GOT3 (cell line): ENCODE measurements at places on chromosomes 12 and 14.

GRCh38 chr12:11774821-11775220 lies 125.3 kb downstream of the ETV6 start:
- no peak for DNase-seq

- no peak for DNase-seq
Observed at GRCh38 chr14:62894736-62895135, 150.5 kb downstream of the KCNH5 start.

DNA sequence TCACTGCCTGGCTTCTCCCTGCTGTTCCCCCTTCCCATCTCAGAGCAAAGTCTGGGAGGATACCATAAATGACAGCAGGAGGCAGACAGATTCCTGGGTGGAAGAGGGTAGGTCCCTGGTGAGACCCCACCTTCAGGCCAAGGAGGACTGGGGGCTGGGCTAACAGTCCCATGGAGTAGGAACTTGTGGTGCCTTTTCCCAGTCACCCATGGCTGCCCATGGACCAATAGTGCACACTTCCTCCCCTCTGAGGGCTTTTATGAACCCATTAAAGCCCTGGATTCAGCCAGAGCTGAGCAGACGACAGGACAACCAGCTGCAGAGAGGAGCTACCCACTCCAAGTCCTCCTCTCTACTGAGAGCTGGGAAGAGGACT lies 36.6 kb upstream of the OR5AU1 start:
- no peak for DNase-seq

DNA sequence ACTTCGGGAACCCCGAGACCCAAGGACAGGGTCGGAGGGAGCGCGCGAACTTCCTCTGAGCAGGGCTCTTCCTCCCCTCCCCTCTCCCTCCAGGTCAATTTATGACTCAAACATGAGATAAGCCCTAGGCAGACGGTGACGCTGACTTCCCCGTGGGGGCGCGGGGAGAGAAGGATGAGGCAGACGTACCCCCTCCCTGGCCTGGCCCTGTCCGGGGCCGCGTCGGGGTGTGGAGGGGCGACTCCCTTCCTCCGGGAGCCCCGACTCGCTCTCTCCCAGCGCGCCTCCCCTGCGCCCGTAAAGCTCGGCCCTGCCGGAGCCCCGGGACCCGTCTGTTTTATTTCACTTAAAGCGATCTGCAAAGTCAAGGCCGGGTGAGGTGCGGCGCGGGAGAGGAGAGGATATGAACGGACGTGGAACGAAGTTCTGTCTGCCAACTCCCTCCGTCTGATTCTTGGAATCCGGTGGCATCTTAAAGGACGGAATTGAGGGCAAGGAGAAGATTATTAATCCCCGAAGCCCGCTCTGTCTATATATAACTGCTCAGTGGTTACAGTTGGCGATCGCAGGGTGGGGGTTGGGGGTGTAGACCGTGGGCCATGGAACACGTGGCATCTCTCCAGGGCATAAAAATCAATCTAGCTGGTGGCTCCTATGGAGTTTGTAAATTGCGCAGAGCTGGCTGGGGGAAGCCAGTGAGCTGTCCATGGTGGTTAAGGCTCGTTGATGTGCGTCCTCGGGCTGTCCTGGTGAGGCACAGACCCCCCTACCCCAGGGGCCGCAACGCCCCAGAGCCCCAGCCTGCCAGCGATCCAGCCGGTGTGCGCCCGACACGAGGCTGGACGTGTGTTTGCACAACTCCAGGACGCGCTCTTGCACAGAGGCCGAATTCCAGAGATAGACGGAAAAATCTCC lies 2.9 kb upstream of the PTHLH start:
- DNase-seq = no peak

- DNase-seq = no peak
Observed at GRCh38 chr12:27967551-27968054, 4.9 kb downstream of the PTHLH start.

- no peak for DNase-seq
Observed at GRCh38 chr14:92865674-92866073, 57.3 kb upstream of the CHGA start.

- no peak for DNase-seq
Observed at GRCh38 chr12:114588061-114588460, 95.9 kb downstream of the TBX3 start.

GRCh38 chr14:67474366-67474765 lies 14.2 kb downstream of the TMEM229B start:
- DNase-seq = no peak

DNA sequence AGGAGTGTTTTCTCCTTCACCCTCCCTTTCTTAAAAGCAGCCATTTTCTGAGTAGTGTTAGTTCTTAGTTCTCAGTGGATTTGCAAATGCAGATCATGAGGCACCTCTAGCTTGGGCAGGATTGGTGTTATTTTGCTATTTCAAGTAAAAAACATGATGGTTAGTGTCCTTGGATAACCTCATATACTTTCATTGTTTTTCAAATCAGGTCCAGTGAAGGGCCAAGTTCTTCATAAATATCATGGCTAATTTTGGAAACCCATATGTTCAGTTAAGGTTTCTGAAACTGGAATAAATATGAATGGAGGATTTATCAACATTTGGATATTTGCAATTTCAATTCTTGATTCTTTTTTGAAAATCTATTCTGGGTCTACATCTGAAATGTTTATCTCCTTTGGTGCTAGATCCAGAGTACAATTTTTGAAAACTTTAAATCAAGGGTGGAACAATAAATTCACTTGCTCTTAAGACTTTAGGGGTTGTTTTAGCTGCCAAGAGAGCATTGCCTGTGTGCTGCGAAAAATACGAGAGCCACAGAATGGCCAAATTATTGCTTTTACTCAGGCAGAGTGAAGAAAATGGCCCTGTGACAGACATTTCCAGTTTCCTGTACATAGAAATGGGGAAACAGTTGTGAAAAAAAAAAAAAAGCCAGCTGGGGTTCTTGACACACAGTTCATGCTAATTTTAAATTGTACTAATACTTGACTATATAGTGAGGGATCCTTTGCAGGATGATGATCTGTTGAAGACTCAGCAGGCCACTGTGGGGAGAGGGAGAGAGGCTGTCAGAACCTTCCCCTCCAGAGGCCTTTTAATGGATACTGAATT lies 104.6 kb downstream of the BICD1 start:
- DNase-seq = no peak

- no peak for DNase-seq
Observed at GRCh38 chr12:45122768-45123380, 72.0 kb upstream of the DBX2 start.

- no peak for DNase-seq
Observed at GRCh38 chr12:52552055-52552454, 890 bp downstream of the KRT71 start.

- DNase-seq = no peak
Observed at GRCh38 chr12:122887819-122888212, 8.1 kb downstream of the VPS37B start.
